ENCODE measurements at places on chromosomes 3 and 15. TPM values are rescaled to one million over a fixed set of nuclear protein-coding genes. Genes with fewer than 3 reads are reported as not detected.

DNA sequence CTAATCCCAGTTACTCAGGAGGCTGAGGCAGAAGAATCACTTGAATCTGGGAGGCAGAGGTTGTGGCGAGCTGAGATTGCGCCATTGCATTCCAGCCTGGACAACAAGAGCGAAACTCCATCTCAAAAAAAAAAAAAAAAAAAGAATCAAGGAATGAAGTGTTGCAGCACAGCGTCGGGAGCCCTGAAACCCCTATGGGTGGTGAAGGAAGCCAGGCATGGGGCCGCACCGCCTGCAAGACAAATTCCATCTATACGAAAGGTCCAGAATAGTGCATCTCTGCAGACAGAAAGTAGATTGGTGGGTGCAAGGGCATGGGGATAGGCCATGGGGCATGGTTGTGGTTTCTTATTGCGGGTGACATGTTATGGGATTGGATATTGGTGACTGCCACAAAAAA is 98.6 kb upstream of the PRR20G start:
- H3K4me1 ChIP-seq, result peaks cover 8% of the 10 kb centered on the region
- no peaks in the 10 kb centered on the region for H3K36me3 ChIP-seq
- H3K27ac ChIP-seq, result no peak overlapping the region
- no peak for DNase-seq
- no peak overlapping the region for H3K4me3 ChIP-seq

- peaks cover 29% of the 10 kb centered on the region for H3K27me3 ChIP-seq
- H3K36me3 ChIP-seq, result peaks cover 21% of the 10 kb centered on the region
- H3K4me3 ChIP-seq, result peak overlapping the region; percentile 92
- H3K4me1 ChIP-seq, result peaks cover 47% of the 10 kb centered on the region
- H3K27ac ChIP-seq, result peak overlapping the region; percentile 16
These were observed 7.0 kb downstream of the NR2F2 start for GRCh38 chr15:96337365-96338023.

DNA sequence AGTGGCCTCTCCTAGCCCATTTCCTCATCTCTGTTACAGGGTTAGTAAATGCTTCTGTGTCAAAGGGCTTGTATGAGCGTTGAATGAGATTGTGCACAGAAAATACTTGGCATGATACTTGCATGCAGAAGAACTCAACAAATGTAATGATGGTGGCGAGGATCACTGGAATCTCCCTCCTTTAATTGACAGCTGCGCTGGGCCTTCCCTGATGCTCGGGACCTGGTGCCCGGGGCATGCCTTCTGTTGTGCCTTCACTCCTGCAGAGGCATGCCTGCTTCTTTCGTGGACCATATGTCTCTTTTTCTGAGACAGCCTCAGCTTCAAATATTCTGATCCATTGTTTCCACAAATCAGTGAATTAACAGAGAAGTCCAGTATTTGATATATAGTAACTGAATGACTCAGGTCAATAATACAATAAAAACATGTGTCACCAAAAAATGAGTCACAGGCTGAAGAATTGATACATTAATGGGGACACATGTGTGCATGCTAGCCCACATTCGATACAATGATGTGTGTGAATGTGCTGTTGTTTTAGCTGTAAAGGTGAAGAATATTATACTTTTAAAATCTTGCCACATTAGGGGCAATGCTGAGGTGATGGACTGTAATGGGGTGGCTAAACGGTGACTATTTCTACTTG is 243.3 kb upstream of the TBL1XR1 start:
- no peak for DNase-seq
- H3K36me3 ChIP-seq, result no peaks in the 10 kb centered on the region
- no peaks in the 10 kb centered on the region for H3K4me1 ChIP-seq
- H3K4me3 ChIP-seq, result no peak overlapping the region
- H3K27me3 ChIP-seq, result no peaks in the 10 kb centered on the region

GRCh38 chr3:120272286-120272685 is 12.7 kb downstream of the GPR156 start:
- peaks cover 9% of the 10 kb centered on the region for H3K4me1 ChIP-seq
- H3K27ac ChIP-seq, result no peak overlapping the region
- DNase-seq, result peak; percentile 20
- no peak overlapping the region for H3K4me3 ChIP-seq
- no peaks in the 10 kb centered on the region for H3K36me3 ChIP-seq
- H3K27me3 ChIP-seq, result no peaks in the 10 kb centered on the region

DNA sequence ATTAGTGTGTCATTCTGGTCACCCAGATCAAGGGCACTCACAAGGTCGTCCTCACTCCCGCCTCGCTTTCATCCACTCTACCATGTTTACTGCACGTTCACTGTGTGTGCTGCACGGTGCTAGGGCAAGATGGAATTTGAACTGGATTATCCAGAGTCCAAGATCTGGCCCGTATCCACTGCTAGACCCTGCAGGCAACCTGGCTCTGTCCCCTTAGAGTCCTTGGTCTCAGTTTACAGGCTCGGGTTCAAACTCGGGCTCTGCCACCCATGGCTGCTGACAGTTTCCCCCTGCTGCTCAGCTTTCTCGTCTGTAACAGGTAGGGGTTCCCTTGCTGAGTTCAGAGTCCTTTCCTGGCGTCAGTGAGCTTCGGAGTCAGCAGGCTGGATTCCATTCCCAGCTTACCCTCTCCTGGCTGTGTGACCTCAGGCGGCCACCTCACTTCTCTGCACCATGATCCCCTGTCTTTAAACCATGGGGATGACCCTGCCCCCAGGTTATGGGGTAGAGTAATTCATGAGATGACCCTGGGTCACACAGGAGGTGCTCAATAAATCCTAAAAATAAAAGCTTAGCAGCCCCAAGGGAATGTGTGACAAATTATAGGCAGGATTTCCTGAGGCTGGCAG is 79.6 kb upstream of the SLC6A6 start:
- H3K36me3 ChIP-seq, result no peaks in the 10 kb centered on the region
- H3K27ac ChIP-seq, result no peak overlapping the region
- no peaks in the 10 kb centered on the region for H3K27me3 ChIP-seq
- H3K4me3 ChIP-seq, result no peak overlapping the region

GRCh38 chr3:36095238-36095637 is 285.1 kb upstream of the STAC start:
- H3K27ac ChIP-seq, result no peak overlapping the region
- H3K27me3 ChIP-seq, result no peaks in the 10 kb centered on the region
- H3K36me3 ChIP-seq, result no peaks in the 10 kb centered on the region

- H3K4me1 ChIP-seq, result no peaks in the 10 kb centered on the region
- no peak for DNase-seq
- no peaks in the 10 kb centered on the region for H3K27me3 ChIP-seq
- H3K4me3 ChIP-seq, result no peak overlapping the region
- no peak overlapping the region for H3K27ac ChIP-seq
These were observed 62.3 kb downstream of the SYNM start for GRCh38 chr15:99167201-99167600.

DNA sequence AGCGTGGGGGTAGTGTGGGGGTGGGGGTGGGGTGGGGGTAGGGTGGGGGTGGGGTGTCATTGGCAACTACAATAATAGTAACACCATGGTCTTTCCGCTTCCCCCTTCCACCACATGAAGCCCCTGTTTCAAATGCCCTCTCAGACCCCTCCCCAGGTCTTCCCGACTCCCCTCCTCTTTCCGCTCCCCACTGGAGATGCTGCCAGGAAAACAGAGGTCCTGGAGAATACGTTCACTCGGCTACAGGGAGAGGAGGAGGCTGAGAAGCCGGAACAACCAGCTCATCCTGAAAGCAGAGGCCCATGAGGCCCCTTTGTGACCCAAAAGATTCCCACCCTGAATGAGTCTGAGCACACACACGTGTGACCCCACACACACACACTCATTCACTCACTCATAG is 75.4 kb downstream of the CPN2 start:
- H3K27ac ChIP-seq, result no peak overlapping the region
- H3K4me1 ChIP-seq, result peaks cover 58% of the 10 kb centered on the region
- no peaks in the 10 kb centered on the region for H3K27me3 ChIP-seq
- no peaks in the 10 kb centered on the region for H3K36me3 ChIP-seq
- DNase-seq, result no peak
- no peak overlapping the region for H3K4me3 ChIP-seq

GRCh38 chr3:195755791-195756676 is 35.3 kb downstream of the MUC20 start:
- no peak overlapping the region for H3K27ac ChIP-seq
- no peak for DNase-seq
- no peak overlapping the region for H3K4me3 ChIP-seq
- no peaks in the 10 kb centered on the region for H3K36me3 ChIP-seq
- no peaks in the 10 kb centered on the region for H3K4me1 ChIP-seq
- no peaks in the 10 kb centered on the region for H3K27me3 ChIP-seq

DNA sequence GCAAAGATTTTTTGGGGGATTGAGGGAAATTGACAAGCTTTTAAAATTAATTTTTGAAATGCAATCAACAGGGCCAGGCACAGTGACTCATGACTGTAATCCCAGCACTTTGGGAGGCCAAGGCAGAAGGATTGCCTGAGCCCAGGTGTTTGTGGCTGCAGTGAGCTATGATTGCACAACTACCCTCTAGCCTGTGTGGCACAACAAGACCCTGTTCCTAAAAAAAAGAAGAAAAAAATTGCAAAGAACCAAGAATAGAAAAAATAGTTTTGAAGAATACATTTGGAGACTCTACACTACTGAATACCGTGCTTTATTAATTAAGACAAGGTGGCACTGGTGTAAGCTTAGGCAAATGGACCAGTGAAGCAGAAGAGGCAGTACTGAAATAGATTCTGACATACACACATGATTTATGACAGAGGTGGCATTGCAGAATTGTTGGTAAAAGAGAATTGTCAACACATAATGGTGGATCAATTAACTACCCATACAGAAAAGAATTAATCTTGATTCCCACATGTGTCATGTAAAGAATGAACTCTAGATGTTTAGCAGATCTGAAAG is 443.3 kb upstream of the ATP11B start:
- H3K27me3 ChIP-seq, result no peaks in the 10 kb centered on the region
- H3K27ac ChIP-seq, result no peak overlapping the region
- H3K36me3 ChIP-seq, result no peaks in the 10 kb centered on the region
- DNase-seq, result no peak

DNA sequence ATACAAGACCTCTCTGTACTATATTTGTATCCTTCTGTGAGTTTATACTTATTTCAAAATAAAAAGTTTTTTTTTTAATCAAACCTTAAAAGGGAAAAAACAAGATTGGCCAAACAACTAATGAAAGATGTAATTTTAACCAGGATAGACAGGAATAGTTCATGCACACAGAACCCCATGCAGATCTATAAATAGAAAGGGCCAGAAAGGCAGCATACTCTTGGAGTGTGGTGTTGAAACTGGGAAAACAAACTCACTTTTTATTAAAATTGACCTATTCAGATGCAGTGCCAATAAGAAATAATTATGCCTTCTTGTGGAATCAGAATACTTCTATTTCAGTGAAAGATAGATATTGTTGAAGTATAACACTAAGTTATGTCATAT is 204.6 kb downstream of the PLCL2 start:
- DNase-seq, result no peak
- no peak overlapping the region for H3K4me3 ChIP-seq
- peaks cover 5% of the 10 kb centered on the region for H3K36me3 ChIP-seq
- H3K27me3 ChIP-seq, result no peaks in the 10 kb centered on the region
- H3K4me1 ChIP-seq, result peaks cover 18% of the 10 kb centered on the region
- no peak overlapping the region for H3K27ac ChIP-seq

DNA sequence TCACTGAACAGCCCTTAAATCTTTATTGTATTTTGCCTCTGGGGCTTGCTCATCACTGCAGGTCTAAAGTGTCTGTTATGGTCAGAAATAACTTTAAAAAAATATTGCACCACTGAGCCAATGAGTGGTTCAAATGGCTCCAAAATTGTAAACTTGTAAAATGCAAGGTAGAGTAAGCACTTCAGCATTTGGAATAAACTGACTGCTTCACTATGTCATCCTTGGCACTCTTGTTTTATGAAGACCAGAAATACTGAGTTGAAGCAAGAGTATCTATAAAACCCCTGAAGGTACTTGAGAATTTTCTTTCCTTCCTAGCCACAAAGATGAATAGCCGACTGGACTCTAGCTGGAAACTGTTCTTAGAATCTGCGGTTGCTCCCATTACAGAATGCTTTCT is 390.3 kb upstream of the DPH6 start:
- no peak overlapping the region for H3K4me3 ChIP-seq
- DNase-seq, result peak; percentile 31
- no peak overlapping the region for H3K27ac ChIP-seq
- H3K27me3 ChIP-seq, result no peaks in the 10 kb centered on the region
- no peaks in the 10 kb centered on the region for H3K36me3 ChIP-seq
- H3K4me1 ChIP-seq, result peaks cover 12% of the 10 kb centered on the region

DNA sequence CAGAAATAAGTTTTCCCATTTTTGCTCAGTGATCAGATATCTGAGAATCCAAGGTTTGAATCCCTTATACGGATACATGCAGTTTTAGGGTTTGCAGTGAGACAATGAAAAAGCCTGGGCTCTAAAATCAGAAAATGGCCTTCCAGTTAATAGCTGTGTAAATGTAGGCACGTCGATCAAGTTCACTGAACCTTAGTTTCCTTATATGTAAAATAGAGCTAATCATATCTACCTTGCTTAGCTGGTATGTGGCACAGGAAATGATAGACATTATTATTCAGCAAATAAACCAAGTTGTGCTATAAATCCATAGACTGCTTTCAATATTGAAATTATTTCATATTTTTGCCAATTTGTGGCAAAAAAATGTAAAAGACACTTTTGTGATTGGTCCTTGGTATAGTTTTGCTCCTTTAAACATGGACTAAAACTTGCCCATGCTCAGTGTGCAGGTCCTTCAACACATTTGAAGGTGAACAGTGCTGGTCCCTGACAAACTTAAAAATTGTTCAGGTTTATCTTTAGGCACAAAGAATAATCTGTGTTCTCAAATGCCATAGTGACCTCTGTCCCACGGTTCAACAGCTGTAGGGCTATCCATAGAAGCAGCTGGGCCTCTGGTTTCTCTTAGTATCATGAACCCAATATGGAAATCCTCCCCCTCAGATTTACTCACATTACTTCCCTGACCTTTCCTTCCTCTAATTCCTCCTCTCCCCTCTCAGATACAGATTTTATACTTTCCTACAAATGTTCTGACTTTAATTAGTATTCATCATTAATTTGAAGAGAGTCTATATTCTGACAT is 51.0 kb downstream of the CCDC54 start:
- H3K4me3 ChIP-seq, result no peak overlapping the region
- no peaks in the 10 kb centered on the region for H3K36me3 ChIP-seq
- DNase-seq, result no peak

GRCh38 chr3:126678693-126679317 is 23.9 kb upstream of the TXNRD3 start:
- peaks cover 24% of the 10 kb centered on the region for H3K4me1 ChIP-seq
- DNase-seq, result peak; percentile 34
- H3K27me3 ChIP-seq, result peaks cover 52% of the 10 kb centered on the region
- no peak overlapping the region for H3K27ac ChIP-seq
- H3K4me3 ChIP-seq, result no peak overlapping the region

SLC28A2 gene
- not detected for total RNA-seq

GOLGA8Q gene
- not detected for total RNA-seq

TF gene
- total RNA-seq, result 0.77 TPM

CELSR3 gene
- total RNA-seq, result 22.3 TPM

IL17RD gene
- 33.6 TPM for total RNA-seq

PAQR5 gene
- 1.4 TPM for total RNA-seq

Data from neural progenitor cell (in vitro differentiated cells).